ENCODE measurements at places on chromosomes 11 and 22.

GRCh38 chr22:48180631-48181030, 1418.2 kb downstream of the TBC1D22A start:
- DNase-seq = no peak

- no peak for DNase-seq
Observed at GRCh38 chr11:100221791-100222190, 465.3 kb upstream of the ARHGAP42 start.

DNA sequence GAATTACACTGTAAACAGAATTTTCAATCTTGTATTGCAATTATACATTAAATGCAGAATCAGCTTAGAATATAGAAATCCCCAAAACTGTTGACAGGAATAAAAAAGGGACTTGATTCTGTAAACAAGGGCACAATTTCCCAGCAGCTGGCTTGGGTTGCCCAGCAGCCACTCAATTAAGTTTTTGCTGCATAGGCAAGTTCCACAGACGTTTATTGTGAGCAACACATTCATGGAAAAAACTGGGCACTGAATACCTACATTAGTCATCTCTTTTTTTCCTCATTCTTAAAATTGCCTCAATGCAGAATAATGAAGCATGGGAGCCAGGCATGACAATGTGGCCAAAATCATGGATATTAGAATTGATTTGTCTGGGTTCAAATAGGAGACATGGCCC, 421.8 kb upstream of the ANO5 start:
- DNase-seq = no peak

- DNase-seq = no peak
Observed at GRCh38 chr11:121656328-121657090, 203.7 kb upstream of the SORL1-AS1 start.

GRCh38 chr11:21866781-21867180, 326.1 kb upstream of the ANO5 start:
- DNase-seq = no peak

DNA sequence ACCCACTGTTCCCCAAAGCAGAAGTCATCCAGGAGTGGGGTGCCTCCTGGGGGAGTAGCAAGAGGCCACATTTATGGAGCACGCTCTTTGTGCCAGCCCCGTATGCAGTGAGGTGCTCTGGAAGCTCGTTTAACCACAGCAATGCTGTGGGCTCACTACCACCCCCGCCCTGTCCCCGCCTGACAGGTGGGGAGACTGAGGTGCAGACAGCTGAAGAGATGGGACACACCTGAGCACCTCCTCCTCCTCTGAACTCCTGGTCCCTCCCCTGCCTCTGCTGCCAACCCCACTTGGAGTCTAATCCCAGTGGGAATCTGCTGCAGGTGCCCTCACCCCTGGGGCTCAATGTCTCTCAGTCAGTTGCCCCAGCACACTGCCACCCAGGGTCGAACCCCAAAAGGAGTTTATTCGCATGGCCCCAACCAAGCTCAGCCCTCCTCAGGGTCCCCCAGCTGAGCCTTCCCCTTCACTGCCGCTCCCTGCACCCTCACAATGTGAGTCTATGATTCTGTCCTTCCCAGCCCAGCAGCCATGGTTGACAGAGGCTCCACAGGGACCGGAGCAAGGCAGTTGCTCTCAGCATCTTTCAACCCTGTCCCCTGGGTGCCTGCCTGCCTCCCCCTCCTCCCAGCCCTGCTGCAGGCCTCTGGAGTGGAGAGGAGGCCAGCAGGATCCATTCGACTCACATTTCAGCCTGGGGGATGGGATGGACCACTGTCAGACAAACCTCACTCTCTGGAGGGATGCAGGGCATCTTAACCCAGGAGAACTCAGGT, 13.3 kb upstream of the BCR start:
- DNase-seq = no peak

DNA sequence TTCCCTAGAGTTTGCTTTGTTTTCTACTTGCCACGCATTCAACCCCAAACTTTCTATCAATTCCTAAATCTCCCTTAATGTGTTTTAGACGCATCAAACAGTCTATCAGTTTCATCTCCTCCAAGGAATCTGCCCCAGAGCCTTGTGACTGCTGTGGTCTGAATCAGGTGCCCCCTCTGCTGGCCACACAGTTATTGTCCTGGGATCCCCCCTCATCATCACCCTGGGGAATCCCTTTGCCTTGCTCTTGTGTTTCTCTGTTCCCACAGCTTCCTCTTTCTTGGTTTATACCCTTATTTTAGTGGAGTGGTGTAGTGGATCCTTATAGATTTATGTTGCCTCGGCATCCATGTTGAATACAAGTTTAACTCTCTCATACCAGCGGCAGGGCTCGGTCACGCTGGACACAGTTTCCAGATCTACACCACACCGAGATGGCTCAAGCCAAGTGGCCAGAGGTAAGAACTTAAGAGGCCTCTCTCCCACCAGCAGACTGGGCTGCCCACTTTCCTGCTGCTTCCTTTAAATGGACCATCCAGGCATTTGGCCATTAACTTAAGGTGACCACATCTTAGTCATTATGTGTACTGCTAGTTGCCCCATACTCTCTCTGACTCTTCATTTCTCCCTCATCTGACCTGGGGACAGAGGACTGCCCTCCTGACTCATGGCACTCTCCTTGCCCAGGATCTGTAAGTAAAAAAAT, 8.2 kb downstream of the UPB1 start:
- DNase-seq = peak; percentile 90

- DNase-seq = peak; percentile 93
Observed at GRCh38 chr11:7673724-7674434, 579 bp upstream of the CYB5R2 start.

DNA sequence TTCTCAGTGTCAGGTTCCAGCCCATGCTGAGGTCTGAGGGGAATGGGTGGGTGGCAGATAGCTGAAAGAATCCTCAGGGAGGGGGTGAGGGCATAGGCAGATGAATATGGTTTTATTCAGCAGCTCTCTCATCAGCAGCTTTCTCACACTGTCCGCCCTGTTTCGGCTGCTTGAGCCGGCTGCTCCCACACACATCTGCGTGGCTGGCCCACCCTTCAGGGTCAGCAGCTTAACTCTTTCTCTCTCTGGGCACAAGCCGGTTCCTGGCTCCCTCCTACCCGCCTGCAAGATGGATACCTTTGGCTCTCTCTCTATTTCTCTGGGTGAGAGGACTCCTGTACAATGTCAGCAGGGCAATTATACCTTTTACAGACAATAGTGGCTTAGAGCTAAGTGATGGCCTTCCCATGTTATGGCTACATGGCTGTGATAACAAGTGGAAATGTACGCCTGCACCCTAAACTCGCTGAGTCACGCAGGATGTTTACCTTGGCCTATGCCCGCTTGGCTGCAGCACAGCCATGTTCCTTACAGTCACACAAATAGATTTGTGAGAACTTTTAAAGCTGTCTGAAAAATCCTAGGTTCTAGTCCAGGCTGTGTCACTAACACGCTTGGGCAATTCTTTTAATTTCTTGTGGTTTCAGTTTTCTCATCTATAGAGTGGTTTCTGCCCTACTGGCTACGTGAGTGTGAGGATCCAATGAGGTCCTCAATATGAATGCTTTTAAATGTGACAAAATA, 4.1 kb downstream of the MMP20 start:
- DNase-seq = no peak

- DNase-seq = no peak
Observed at GRCh38 chr11:10693509-10694081, at the start of gene IRAG1. Gene IRAG1, minus strand, starts transcription at chr11:10693755. Its CDS starts 153 bp downstream, at chr11:10693602.

GRCh38 chr11:45108070-45109064, 38.1 kb upstream of the PRDM11 start:
- no peak for DNase-seq

- no peak for DNase-seq
Observed at GRCh38 chr11:64472593-64473455, 113.9 kb downstream of the RPS6KA4 start.

DNA sequence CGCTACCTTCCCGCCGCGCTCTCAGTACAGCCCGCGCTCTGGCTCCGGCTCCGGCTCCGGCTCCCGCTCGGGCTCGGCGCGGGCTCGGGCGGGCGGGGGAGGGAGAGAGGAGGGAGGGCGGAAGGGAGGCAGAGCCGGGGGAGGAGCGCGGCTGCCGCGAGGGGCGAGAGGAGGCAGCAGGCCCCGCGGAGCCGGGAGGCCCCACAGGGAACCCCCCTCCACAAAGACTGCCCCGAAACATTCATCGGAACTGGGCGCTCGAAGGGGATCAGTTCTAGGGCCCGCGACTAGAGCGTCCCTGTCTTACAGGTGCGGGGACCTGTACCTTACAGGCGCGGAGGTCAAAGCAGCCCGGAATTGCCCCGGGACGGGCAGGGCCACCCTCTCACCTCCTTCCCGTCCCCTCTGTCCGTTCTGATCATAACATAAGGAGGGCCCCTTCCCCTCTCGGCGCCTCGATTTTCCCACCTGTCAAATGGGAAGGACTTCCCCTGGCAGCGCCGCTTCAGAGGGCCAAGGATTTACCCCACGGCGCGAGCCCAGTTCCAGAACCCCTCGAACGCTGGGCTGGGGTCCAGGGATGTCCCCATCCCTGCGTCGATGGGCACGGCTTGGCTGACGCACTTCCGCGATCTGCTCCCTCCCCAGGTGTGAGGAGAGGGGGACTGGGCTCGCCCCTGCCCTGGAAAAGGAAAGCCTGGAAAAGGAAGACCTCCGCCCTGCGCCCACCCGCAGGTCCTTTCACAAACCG, at the start of gene SHISA8:
TSS of gene SHISA8 (minus strand) at position 40 of the 751 bp plus-strand sequence. CDS start 407 bp downstream, outside the sequence.
- DNase-seq = peak; percentile 83

DNA sequence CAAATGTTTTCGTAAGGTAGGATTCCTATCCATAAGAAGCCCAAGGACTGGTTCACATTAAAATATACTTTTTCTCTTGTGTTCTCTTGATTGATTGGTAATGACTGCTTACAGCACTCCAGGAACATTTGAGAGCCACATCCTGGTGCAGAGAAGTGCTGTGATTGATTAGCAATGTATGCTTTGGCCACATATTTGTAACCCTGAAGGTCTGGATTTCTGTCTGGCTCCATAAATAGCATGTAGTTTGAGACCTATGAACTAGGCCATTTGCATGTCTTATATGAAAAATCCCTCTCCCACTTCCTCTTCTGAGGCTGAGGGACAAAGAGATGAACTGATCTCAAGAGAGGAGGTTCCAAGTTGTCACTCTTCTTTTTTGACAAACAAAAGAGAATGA, 49.3 kb upstream of the CD44 start:
- no peak for DNase-seq

DNA sequence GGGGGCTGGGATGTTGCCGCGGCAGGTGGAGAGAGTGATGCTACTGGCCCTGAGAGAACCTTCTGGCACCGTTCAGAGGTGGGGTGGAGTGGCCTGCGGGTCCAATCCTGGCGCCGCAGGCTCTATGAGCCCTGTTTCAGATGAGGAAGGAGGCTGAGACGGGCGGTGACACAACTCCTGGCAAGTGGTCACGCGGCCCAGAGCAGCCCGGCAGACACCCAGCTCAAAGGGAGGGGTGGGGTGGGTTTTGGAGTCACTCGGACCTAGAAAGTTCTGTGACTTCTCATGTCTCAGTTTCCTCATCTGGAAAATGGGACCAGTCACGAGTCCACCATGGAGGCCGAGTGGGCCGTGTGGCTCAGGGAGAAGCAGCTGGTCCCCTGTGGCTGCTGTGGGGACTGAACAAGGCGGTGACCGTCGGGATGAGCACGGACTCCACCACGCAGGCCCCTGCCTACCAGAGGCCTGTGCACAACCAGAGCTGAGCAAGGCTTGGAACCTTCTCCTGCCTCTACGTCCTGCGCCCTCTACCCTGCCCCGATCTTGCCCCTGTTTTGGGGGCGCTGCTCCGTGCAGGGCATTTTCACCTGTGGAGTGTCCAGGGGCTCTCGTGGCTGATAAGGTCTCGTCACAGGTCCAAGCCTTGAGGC, 3.7 kb downstream of the TSPO start:
- no peak for DNase-seq

- DNase-seq = no peak
Observed at GRCh38 chr22:18044548-18045271, 20.3 kb upstream of the MICAL3 start.

GRCh38 chr11:17763703-17764102, 29.1 kb downstream of the KCNC1 start:
- no peak for DNase-seq

DNA sequence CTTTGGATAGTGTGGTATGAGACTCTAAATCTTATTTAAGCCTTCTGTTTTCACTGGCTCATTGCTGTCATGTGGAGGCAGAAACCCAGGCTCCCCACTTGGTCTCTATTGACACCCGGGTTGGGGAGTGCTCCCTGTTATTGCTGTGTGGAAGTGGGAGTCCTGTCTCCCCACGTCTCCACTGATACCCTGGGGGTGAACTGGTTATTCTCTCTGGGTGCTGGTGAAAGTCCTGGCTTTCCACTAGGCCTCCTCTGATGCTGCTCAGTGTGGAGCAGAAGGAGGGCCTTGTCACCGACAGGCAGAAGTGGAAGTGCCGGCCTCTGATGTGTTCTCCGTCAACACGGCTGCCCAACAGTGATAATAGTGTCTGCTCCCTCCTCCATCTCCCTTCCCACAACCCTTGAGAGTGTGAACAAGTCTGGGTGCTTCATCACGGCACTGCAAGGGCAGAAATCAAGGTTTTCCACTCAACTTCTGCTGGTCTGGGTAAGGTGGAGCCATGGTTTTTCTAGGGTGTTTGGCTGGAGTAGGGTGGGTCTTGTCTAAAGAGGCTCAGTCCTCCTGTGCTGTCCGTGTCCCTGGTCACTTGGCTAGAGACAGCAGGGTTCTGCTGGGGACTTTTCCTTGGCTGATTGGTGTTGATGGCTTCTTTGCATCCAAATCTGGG, 240.7 kb upstream of the B3GAT1 start:
- peak; percentile 22 for DNase-seq

GRCh38 chr11:69509381-69509780, 27.9 kb downstream of the LINC01488 start:
- no peak for DNase-seq

DNA sequence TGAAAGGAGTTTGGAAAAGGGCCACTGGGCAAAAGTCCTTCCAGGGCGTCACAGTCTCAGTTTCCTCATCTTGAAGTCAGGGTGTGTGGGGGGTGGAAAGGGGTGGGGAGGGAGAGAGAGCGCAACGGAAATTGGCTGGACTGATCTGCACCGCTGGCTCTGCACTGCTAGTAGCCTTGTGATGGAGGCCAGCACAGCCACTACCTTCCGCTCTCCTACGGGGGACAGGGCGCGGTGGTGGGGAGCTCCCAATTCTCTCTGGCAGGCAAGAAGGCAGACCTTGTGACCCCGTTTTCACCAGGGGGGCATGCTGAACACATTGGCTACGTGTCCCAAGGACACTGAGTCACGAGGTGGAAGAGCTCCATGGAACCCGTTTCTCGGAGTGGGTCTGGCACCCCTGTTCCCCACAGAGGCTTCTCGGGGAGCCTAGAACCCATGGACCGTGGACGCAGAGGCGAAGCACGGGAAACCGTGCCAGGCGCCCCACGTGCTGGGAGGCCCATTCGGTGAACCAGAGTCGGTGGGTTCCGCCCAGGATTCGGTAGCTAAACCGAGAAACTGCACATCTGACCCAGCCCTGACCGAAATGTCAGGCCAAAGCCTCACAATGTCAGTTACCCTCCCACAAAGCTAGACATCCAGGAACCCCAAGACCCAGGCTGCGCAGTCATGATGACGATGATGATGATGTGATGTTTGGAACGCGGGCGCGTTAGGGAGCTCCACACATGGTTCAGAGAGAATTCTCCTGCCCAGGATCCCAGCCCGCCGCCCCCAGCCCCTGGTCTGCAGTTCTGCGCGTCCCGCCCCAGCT, 28.3 kb upstream of the WNT11 start:
- peak; percentile 74 for DNase-seq

Data from endodermal cell (in vitro differentiated cells).